ENCODE measurements at places on chromosomes 4 and X.
A peak's percentile ranks its signal among the peaks of the same experiment; 100 is the strongest.

- DNase-seq, result no peak
Measured at GRCh38 chr4:39456946-39457763, 1.6 kb downstream of the RPL9 start.

DNA sequence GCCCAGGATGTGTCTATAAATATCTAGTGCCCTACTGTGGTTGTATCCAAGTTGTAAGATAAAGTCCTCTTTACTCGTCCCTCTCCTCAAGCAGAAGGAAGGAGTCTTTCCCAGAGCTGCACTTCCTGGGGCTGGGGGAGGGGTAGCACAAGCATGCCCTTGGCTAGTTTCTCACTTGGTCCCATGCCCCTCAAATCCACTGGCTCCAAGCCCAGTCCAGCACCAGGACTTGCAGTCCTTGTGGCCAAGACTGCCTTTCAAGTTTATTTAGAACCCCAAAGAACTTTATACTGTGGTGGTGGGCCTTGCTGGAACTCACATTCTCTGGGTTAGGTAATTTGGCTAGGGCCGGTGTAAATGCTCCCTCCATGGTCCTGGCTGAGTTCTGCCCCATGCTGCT lies 43.2 kb upstream of the SLC10A4 start:
- no peak for DNase-seq

DNA sequence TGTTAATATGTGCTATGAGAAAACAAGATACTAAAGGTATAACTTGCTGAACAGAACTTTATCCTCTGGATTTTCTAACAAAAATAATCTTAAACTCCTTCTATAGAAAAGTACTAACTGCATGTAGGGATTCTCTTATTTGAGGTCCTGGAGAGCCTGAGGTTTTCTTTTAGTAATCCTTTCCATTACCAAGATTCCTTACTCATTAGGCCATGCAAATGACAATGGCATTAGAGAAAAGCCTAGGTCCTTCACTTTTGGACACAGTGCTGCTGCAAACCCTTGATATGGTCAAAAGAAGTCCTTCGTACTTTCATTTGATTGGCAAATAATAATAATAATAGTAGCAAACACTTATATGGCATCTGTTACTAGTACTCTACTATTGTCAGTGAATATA lies 3.2 kb downstream of the MMRN1 start:
- DNase-seq, result no peak

GRCh38 chr4:184282895-184283654 lies 65.4 kb upstream of the ENPP6 start:
- DNase-seq, result peak; percentile 25

DNA sequence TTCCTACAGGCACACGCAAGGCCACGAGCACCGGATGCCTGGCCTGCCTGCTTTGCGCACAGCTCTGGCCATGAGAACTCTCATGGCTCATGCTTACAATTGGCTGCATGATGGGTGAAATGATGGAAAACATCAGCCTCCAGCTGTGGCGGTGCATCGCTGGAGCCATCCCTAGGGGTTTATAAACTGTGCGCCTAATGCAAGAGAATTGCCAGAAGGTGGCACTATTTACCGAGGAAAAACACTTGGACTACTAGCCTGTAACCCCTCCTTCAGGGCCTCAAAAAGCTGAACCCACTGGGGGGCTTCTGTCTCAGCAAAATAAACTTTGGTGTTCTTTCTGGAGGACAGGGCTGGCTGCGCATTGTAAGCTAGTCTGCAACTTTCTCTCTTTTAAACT lies 51.9 kb downstream of the PHKA2 start:
- DNase-seq, result no peak

GRCh38 chrX:73799888-73800287 lies 236.9 kb downstream of the CHIC1 start:
- DNase-seq, result no peak

DNA sequence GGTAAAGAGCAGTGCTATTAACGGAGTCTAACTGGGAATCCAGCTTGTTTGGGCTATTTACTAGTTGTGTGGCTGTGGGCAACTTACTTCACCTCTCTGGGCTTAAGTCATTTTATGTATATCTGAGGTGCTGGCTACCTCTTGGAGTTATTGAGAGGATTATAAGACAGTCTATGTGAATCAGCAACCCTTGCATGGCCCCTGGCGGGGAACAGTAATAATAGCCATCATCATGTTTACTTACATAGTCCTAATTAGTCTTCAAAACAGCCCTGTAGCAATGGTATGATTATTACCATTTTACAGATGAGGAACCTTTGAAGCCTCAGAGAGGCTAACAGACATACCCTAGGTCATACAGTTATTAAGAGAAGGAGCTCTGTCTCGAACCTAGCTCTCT lies 1.5 kb downstream of the HPRT1 start:
- no peak for DNase-seq

- DNase-seq, result peak; percentile 46
Measured at GRCh38 chrX:39577985-39578869, 519.5 kb downstream of the BCOR start.

DNA sequence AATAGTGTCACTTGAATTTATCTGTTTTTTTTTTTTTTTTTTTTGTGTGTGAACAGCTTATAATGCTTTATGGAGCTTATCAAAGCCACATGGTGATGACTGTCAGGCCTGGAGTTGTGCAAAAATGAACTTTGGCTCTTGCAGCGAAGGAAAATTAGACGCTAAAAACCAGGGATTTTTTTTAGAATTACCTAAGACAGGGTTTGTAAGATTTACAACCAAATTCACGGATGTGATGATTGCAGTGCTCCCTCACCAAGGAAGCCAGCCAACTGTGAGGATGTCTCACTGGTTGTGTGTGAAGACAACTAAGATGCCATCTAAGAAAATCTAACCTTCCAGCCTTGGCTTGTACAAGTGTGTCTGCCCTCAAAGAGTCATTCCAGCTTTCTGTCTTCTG lies 127.1 kb upstream of the SLC4A4 start:
- DNase-seq, result no peak

DNA sequence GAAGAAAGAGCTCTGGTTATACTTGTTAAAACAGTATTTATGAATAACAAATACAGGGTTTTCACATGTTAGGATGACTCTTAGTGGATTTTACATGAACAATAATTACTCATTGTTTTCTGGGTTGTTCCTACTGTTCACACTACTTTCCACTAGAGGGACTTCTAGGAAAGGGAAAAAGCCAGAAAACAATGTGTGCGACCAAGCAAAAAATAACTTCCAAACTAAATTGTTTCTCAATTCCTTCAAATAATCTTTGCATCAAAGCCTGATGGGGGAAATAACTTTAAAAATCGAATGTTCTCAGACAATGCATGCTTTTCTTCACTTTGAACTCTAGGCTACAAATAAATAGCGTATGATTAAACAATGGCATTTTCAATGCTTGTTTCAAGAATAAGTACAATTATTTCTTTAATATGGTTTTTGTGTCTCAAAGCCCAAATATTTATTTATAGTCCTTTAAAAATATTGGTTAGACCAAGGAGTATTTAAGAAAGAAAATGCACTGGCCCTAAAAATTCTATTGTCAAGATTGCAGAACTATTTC lies 72.1 kb upstream of the ETNPPL start:
- DNase-seq, result no peak

- DNase-seq, result no peak
Measured at GRCh38 chrX:85963736-85964135, 83.6 kb downstream of the CHM start.

GRCh38 chr4:154569028-154569427 lies 6.2 kb downstream of the FGB start:
- no peak for DNase-seq

- no peak for DNase-seq
Measured at GRCh38 chrX:107485013-107485412, 35.6 kb downstream of the FRMPD3 start.

- DNase-seq, result no peak
Measured at GRCh38 chr4:84948056-84948455, 18.4 kb downstream of the WDFY3 start.

GRCh38 chr4:6308899-6309643 lies 39.4 kb downstream of the WFS1 start:
- DNase-seq, result no peak

- DNase-seq, result no peak
Measured at GRCh38 chrX:138481649-138482048, 229.9 kb downstream of the FGF13 start.

DNA sequence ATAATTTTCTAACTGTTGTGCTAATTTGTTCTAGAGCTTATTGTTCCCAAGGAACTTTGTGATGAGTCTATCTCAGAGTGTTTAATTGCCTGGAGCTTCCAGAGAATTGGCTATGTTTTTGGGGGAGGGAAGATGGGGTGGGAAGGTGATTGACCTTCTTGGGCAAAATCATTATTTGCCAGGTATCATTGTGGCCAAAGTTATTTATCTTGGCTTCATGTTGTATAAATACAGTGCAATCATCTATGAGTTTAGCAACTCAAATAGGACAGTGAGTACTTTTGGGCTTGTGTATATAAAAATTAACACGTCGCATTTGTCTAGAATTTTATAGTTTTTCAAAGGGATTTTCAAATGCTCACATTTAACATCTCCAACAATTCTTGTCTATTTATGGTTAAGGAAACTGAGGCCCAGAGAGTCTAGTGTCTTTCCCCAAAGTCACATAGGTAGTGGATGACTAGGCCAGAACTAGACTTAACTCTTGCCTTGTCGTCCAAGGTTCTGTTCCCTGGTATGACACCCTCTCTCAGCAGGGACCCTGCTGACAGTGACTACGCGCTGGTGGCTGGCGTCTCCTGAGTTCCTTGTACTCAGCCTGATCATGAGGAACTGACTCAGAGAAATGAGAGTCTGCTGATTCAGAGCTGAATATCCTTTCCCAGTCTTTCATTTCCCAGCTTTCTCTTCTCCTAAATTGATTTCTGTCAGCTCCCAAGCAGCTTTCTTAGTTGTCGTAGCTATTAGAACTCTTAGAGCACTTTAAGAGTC lies 27.7 kb downstream of the FNIP2 start:
- no peak for DNase-seq

DNA sequence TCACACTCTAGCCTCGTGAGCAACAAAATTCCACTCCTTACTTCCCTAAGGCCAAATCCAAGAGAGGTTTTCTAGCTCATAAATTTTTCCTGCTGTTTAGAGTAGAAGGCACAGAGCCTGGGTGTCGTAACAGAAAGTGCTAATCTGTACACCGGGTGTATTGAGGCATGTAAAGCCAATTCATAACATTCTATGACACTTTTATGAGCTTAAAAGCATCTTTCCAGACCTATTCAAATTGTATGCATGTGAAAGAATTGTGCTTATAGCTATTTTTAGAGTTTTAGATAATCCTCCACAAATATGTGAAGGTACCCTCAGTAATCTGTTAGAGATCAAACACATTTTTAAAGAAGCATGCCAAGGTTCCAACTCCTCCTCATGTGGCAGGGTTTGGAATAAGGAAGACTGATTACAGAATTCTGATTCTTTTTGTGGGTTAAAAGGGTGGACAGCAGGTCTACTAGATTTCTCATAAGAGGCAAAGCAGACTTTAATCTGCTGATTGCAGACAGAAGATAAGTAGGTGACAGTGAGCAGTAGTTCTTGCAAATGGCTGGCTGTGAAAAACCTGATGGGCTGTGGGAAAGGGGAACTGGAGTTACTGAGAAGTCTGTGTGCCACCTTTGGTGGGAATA lies 25.5 kb upstream of the LRCH2 start:
- DNase-seq, result no peak

DNA sequence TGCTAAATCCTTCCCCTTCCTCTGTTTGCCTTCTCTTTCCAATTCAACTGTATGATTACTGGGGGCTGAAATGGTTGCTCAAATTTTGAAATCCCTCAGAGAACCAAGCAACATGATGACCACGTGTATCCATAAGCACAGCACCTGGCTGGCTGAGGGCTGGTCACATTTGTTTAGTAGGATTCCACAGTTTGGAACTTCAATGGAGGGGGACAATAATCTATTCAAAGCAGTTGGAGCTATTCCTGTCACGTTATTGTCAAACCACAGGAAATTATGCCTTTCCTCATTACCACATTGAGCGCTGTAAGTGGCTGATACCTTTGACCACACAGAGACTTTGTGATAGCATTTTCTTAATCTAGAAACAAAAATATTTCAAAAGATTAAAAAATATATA lies 7.0 kb downstream of the TMSB4X start:
- DNase-seq, result no peak

- no peak for DNase-seq
Measured at GRCh38 chr4:27215220-27215826, 354.7 kb downstream of the STIM2 start.

- no peak for DNase-seq
Measured at GRCh38 chr4:120549011-120549570, 373.4 kb downstream of the PRDM5 start.

DNA sequence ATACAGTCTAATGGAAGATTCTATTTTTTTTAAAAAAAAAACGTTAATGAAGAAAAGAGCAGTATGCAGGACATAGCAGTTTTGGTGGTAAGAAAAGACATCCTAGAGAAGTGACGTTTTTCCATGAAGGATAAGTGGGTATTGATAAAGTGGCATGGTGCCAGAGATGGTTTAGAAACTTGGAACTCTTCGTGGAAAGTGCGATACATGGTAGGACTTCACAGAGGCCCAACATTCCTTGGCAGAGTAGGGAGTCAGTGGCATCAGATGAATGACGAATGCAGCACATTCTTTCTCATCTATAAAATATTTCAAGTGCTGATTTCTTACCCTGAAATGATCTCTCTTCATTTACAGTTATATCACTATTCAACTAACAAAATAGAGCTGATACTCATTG lies 298.7 kb downstream of the CCSER1 start:
- no peak for DNase-seq

GRCh38 chr4:73943555-73943954 lies 38.3 kb downstream of the PF4 start:
- DNase-seq, result no peak

GRCh38 chrX:97155816-97156215 lies 272.1 kb downstream of the RPA4 start:
- DNase-seq, result no peak

DNA sequence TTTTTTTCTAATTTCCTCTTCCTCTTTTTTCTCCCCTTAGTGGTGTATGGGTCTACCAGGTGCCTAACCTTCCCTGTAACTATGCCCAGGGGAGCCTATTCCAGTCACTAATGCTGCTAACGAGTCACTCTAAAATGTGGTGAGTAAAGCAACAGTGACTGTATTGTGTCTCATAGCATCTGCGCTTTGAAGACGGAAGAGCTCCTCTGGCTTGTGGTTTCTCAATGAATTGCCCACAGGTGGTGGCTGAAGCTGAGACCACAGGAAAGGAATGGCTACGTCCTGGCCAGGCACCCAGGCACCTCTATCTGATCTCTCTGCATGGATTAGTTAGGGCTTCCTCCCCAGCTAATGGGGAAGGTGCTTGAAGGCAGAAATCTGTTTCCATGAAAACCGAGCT lies 763.5 kb upstream of the FRG1 start:
- no peak for DNase-seq

DNA sequence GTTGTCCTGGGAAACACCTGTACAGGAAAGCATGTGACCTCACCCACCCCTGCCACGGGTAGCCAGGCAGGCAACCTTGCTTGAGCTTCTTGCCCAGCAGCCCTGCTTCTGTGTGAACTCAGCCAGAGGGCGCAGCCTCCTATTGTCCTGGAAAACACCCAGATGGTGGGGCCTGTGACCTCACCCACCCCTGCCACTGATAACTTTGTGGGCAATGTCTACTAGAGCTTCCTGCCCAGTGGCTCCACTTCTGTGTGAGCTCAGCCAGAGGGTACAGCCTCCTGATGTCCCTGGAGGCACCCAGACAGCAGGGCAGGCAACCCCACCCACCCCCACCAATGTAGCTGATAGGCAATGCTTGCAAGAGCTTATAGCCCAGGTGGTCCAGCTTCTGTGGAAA lies 146.3 kb downstream of the DTHD1 start:
- no peak for DNase-seq

- DNase-seq, result no peak
Measured at GRCh38 chr4:10035130-10035529, 13.8 kb upstream of the SLC2A9 start.
